ENCODE measurements at places on chromosomes 2 and 18.

GRCh38 chr2:44245083-44245861 is 30.0 kb upstream of the SLC3A1 start:
- no peak for DNase-seq

GRCh38 chr18:13379062-13379865 is 160.7 kb downstream of the LDLRAD4 start:
- DNase-seq, result no peak

- DNase-seq, result no peak
Observed at GRCh38 chr2:101737478-101738255, 40.2 kb downstream of the MAP4K4 start.

DNA sequence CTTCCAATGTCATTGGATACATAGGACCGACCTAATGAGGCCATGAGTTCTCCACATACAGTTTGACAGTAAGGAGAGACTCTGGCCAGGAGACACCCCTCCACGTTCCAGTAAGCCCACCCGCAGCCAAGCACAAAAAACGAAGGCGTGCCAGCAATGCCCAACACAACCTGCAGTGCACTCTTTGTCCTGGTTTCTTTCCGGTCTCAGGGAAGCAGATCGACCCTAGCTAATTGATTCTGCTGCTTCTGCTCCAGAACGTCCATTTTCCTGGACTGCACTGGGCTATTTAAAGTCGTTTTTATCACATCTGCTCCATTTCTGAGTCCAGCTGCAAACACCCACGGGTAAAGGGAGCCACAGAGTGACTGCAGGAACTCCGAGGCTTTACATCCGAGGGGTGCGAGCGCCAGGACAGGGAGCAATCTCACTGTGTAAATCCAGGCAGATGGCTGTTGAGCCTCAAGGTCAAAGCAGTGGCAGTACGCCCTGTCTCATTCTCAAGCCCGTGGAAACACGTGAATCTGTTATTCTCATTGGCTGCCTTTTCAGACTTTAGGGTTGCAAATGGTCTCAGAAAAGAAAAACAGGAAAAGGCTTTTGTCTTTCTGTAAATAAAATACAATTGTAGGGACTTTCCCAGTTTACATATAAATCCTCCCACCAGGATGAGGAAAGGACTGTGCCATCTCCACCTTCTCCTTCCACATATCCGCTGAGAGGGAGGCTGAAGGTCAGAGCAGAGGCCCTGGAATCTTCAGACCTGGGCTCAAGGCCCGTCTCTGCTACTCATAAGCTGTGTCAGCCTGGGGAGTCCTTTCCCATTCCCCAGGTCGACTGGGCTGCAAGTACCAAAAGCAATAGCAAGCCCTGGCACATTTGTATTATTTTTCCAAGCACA is 40.7 kb downstream of the TMEM163 start:
- DNase-seq, result no peak

DNA sequence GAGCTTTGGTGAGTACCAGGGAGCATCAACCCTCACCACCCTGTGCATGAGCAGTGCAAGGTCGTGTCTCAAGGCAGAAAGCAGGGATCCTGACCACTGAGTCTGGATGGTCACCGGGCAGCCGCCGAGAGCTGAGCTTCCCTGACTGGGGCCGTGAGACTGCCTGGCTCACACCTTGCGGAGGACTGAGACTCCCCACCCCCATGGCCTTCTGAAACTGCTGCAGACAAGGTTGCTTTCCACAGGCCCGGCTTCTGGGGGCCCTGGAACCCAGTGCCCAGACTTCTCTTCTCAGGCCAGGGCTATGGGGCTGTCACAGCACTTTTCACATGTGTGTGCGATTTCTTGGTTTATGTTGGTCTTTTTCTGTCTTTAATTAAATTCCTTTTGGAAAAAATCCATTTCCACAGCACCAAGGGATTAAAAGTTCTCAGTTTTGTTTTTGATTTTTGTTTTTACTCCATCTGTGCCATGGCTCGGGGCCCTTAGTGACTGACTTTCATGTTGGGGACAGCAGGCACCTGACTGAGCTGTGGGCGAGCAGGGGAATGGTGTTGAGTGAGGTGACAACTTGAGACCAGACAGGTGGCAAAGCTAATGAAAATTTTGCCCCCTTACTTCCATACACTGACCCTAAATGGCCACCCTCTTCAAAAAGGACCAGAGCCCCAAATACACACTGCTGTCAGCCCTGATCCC is 297.9 kb downstream of the CYP26B1 start:
- no peak for DNase-seq

DNA sequence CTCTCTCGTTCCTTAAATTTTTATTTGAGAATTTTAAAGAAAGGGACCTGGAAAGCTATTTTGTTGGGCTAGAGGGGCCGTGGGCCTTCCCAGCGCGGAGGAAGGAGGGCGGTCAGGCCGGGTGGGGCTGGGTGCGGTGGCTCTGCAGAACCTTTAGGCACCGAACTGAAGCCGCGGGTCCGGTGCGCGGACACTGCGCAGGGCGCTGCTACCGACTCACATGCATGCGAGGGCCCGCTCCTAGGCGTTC is 1.6 kb upstream of the TWIST2 start:
- DNase-seq, result no peak

- no peak for DNase-seq
Observed at GRCh38 chr2:165777522-165778186, 16.4 kb downstream of the GALNT3 start.

DNA sequence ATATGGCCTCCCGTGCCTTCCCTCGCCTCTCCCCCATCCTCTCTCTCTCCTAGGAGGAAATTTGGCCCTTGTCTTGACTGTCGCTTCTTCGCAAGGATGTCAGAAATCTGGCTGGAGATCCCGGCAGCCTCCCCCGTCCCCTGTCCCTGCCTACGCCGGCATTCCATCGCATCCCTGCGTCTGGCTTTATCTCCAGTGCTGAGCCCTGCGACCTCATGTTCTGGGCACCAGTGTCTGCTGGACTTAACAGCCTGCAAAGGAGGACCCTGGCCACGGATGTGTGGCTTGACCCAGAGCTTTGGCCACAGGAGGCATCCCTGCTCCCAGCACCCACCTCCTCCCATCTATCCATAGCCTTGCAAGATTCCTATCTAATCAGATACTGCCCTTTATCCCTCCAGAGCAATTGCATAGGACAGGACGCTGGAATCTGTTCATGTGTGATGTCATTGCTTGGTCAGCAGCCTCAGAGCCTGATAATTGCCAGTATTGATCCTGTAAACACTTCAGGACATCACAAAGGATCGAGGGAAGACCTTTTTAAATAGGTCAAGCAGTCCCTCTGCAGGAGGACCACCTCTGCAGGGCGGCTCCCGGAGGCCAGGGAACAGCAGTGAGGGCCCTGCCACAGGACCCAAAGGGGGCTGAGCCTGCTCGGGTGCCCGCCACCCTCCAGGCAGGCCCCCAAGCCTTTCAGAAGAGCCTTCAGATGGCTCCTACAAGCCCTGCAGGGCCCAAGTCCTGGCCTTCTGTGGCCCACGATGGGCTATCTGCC is 168.2 kb downstream of the TWIST2 start:
- no peak for DNase-seq

- DNase-seq, result no peak
Observed at GRCh38 chr2:101745711-101746694, 48.5 kb downstream of the MAP4K4 start.

GRCh38 chr2:197121255-197121654 is 189.3 kb downstream of the ANKRD44 start:
- no peak for DNase-seq

- DNase-seq, result no peak
Observed at GRCh38 chr2:195671563-195671962, 14.5 kb downstream of the SLC39A10 start.

DNA sequence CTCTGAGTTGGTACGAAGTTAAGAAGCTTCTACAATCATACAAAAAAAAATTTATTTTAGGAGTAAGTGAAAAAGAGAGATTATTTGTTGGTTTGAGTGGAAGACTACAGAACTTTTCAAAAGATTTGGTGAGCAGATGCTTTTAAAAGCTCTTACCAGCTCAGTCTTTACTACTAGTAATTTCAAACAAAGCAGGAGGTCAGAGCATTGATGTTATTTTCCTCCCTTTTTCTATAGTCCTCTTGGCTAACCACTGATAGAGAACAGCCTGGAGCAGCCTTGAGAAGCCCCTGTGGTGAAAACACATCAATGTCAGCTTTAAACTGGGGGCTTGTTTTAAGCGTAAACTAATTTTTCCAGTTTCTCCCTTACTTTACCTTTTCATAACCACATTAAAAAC is 559.3 kb upstream of the CDH2 start:
- no peak for DNase-seq

All from D721Med (cell line).